ENCODE measurements at places on chromosomes 12 and 14.

DNA sequence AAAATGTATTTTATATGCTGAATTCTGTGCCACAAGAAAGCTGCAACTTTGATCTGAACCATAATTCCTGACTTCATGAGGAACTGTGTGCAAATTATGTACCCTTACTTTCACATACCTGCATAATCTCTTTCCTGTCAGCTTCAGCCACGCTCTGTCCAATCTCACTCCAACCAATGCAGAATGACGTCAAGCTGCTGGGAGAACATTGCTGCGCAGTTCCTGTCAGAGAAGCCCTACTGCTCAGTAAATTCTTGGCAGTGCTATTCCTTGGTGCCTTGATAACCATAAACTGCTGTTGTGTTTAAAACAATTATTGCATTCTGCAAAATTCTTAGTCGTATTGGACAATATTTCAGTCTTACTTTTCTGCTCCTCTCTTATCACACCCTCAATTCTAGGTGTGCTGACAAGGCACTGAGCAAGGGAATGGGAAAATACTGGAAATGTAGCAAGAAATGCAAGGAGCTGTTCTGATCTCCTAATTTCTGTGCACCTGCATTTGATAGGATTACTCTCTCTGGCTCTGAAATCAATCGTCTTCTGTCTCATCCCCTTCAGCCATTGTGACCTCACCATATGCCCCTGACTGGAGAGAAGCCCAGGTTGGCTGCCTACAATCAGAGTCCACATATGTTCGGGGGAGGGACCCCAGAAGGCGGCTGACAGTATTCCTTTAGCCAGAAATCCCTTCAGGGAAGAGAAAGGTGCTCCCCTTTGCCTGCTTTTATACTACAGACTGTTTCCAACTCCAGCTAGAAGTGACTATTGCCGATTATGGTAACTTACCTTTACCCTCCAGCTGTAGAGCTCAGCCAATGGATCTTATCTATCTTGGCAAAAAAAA, 274.9 kb upstream of the NOVA1 start:
- DNase-seq = no peak

DNA sequence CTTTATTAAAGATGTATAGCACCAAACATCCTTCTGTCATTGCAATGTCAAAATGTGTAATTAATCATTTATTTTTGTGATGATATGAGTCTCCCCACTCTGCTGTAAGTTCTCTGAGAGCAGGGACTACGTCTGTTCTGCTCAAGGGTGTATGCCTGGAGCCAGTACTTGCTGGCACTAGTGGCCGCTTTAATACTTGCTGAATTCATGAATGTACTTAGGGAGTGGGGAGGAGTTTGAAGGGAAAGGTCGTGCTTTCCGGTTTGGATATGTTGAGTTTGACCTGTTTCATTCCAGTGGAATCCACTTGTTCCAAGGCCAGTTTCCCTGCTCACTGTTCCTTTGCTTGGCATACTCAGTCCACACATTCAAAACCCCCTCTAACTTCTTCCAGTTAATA, 1.9 kb upstream of the DCAF5 start:
- no peak for DNase-seq

- no peak for DNase-seq
Observed at GRCh38 chr14:89900802-89901201, 53.7 kb downstream of the EFCAB11 start.

- DNase-seq = no peak
Observed at GRCh38 chr12:26195250-26195640, at the start of gene SSPN. Gene SSPN, plus strand, starts transcription at chr12:26195573. Its CDS starts 100 bp downstream, at chr12:26195673.

DNA sequence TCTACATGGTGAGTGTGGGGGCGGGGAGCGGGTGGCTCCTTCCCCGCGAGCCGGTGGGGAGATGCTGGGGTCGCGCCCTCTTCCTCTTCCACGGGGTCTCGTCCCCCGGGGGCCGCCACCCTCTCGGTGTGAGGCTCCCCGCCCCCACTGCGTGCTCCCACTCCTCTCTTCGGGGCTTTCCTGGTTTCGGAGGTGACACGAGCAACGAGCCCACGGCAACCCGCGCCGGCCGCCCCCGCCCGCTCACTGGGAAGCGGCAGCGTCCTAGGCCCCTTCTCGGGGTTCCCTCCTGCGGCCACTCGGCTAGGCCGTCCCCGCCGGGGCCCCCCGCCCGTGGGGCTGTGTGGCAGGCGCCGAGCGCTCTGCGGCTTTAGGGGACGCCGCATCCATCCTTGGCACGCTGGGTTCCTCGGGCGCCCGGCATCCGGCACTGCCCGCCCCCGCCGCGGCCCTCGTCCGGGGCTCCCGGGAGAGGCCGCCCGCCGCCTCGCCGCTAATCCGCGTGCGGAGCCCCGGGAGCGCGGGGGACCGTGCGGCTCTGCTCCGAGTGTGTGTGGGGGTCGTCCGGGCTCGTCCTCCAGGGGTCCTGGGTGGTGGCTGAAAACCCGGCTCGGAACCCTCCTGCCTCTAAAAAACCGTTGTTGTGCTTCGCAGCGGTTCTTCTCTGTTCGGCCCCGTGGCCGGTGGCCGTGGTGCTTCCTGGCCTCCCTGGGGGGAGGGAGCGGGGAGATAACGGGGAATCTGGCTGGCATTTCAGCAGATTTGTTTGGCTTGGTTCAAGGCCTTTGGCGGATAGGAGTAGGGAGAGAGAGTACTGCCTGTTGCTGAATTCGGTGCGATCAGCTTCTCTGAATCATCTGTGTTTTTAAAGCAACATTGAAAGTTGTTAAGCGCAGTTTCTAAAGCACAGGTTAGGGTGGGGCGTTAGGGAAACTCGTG, 1.0 kb downstream of the PCNX1 start:
- no peak for DNase-seq

DNA sequence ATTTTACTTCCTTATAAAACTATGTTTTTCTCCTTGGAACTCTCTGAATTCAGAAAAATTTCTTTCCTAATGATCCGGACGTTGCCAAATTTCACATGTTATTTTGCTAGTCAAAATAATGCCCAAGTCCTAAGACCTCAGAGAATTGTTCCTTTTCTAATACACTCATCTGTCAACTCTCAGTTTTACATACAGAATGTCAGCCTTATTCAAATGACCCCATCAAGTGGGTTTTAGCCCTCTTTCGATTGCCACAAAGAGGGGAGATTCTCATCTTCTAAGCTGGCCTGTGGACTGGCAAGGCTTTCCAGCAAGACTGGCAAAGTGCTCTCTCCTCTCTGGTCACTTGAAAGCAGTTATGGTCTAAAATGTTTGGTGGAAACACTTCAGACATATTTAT, 99.3 kb upstream of the GPHB5 start:
- DNase-seq = no peak

DNA sequence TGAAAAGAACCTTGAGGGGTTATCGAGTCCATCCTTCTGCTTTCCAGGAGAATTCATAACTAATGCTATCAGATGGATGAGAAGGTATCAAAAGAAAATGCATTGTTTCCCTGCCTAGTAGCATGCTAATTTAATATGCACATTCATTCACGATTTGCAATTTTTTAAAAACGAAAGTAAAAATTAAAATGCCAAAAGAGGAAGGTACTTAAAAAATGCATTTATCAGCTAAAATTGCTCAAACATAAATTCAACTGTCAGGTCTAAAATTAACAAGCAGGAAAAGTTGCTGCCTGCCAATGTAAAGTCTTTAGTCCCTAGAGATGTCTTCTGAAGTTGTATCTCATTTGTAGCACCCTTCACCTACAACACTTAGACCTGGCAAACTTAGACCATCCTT, 7.9 kb downstream of the ATF7 start:
- DNase-seq = no peak

DNA sequence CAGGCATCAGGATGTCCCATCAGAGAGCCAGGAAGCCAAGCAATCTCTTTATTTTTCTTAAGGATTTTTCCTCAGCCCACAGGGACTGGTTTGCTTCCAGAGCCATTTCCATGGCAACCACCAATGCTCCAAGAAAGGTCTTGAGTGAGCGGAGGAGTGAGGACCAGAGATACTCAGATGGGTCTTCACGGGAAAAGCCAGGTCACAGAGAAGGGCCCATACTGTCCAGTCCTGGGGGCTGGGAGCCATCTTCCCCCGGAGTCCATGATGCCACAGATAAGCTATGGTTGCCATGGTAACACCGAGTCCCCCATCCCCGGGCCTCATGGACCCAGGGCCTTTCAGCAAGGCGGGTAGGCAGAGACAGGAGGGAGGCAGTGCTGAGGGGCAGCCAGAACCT, 28.6 kb downstream of the CMKLR1 start:
- no peak for DNase-seq

- DNase-seq = no peak
Observed at GRCh38 chr12:52070185-52070925, 577 bp downstream of the ATG101 start.

- no peak for DNase-seq
Observed at GRCh38 chr12:87383680-87384079, 645.5 kb downstream of the C12orf50 start.

DNA sequence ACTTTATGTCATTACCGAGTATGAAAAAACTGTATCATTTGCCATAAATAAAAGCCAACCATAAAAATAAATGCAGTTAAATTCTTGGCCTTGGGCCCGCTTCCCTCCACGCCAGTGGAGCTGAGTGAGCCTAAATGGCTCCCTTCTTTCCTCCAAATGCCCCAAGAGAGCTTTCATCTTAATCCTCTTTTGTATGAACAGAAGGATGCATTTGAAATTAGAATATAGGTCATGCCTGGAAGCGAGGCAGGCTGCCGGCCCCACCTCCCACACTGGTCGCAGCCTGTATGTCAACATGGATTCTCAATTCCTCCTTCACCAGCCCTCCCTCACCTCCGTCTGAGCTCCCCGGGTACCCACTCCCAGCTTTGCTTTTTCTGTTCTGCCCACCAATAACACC, 245.7 kb downstream of the SLC15A4 start:
- DNase-seq = no peak

DNA sequence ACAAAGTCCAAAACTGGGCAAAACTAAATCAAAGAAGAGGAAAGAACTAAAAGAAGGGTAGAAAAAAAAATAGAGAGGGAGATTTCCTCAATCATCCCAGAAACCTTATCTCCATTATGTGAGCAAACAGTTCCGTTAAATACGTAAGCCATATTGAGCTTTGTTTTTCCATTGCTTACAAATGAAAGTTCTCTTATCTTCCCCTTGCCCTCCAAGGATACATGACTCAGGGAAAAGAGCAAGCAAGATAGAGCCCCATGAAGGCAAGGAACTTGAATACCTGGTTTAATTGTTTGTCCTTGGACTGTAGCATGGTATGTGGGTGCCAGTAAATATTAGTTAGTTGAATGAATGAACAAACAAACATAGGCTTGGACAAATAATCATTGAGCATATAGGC, 126.8 kb upstream of the USP15 start:
- no peak for DNase-seq

GRCh38 chr14:65193916-65194590, 91.7 kb upstream of the MAX start:
- no peak for DNase-seq

DNA sequence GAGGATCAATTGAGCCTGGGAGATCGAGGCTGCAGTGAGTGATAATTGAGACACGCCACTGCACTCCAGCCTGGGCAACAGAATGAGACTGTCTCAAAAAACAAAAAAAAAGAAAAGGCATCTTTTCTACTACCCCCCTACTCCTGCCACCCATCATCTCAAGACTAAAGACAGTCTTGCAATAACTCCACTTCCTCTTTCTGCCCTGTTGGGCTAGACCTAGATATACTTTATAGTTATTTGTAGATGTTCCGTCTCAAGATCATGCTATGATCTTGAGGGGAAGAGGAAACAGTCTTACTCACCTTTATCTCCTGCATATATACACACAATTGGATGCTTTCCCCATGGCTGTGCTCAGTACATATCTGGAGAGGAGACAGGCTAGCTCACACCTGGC, 12.1 kb upstream of the ESPL1 start:
- DNase-seq = no peak

DNA sequence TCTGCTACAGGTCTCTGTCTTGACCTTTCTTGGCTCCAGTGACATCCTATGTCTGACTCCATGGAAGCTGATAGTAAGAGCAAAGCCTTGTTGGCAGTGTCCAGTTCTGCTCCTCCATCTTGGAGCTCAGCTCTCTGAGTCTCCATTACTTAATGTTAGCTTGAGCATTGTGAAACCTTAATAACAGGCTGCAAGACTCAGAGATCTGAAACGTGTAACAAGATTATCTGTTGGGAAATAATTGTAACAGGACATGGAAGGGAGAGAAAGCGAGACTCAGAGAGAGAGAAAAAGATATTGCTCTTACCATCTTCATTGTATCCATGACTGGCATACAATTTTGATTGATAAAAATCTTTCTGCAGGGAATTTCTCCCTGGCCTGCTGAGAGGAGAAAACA, 1365.7 kb downstream of the AACS start:
- no peak for DNase-seq

- DNase-seq = no peak
Observed at GRCh38 chr12:47867495-47867941, 37.3 kb downstream of the VDR start.

DNA sequence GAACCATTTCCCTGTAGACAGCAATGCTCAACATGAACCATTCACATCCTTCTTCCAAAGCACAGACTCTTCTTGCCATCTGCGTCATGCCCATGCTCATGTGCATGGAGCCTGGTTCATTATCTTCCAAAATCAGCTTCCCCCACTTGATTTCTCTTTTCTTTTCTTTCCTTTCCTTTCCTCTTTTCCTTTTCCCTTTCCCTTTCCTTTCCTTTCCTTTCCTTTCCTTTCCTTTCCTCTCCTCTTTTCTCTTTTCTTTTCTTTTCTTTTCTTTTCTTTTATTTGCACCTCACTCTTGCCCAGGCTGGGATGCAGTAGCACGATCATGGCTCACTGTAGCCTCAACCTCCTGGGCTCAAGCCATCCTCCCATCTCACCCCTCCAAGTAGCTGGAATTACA, 37.5 kb downstream of the WIF1 start:
- DNase-seq = no peak

DNA sequence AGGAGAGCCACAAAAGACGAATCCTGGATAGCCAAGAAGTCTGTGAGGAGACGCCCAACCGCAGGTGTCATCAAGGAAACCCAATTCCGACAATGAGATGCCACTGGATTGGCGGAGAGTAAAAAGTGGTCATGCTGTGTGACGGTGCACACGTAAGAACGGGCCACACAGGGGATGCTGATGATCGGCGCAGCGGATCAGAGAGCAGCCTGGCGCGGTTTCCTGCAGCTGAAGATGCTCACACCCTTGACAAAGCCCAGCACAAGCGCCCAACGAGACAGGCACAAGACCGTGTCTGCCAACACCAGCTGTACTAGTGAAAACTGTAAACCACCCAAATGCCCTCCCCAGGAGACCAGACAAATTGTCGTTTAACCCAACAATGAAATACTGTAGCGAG, 55.8 kb downstream of the CCDC85C start:
- no peak for DNase-seq

DNA sequence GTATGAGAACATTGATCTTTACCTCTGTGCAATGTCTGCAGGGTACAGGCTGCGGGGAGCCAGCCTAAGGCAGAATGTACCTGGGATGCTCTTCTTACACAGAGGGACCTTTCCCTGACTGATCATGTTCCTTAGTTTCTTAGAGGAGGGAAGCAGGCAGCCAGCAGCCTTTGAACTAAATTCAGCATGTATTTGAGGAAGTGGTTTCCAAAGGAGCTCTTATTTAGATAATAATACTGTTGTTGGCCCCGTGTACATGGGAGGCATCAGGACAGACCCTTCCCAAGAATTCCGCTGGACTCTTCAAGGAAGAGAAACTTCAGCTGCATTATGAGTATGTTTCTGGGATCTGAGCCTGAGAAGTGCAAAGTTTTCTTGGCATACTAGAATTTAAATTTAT, 98.8 kb downstream of the CCDC92 start:
- no peak for DNase-seq

Measured in GM12878 (cell line).